ENCODE measurements at places on chromosomes 16 and 17.

DNA sequence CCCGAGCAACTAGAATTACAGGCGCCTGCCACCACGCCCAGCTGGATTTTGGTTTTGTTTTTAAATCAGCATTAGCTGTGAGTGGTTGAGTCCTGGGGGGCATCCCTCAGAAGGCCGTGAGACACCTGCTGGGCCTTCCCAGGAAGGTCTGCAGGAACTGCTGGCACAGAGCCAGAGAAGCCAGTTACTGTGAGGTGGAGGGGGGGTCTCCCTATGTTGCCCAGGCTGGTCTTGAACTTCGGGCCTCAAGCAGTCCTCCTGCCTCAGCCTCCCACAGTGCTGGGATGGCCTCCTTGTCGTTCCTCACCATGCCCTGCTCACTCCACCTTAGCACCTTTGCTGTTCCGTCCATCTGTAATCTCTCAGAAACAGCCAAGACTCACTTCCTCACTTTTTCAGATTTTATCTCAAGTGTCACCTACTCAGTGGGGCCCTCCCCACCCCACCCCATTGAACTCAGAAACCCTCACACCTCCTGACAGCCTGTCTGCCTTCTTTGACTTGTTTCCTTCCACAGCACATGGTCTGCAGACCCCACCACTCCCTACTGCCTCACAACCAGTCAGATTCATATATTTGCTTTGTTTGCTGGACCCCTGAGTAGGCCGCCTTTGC, 62.3 kb downstream of the WSB1 start:
- no peak for DNase-seq

GRCh38 chr17:45398800-45399199, 33.9 kb downstream of the ARHGAP27 start:
- no peak for DNase-seq

DNA sequence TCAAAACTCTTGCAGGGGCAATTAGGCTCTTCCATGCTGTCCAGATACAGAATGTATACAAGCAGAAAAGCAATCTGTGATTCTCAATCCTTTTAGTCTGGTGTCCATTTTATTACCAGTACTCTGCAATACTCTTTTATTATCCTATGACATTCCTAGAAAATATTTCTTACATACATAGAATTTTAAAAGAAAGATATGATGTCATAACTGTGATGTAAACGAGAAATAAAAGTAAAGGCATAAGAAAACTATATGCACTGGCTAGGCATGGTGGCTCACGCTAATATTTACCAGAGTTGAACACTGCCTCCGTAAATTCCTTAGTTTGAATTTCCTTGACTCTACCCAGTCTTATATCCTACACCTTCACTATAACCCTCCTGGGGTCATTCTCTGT, 55.0 kb downstream of the EFCAB5 start:
- DNase-seq = no peak

GRCh38 chr16:26863931-26864330, 202.8 kb upstream of the C16orf82 start:
- no peak for DNase-seq

DNA sequence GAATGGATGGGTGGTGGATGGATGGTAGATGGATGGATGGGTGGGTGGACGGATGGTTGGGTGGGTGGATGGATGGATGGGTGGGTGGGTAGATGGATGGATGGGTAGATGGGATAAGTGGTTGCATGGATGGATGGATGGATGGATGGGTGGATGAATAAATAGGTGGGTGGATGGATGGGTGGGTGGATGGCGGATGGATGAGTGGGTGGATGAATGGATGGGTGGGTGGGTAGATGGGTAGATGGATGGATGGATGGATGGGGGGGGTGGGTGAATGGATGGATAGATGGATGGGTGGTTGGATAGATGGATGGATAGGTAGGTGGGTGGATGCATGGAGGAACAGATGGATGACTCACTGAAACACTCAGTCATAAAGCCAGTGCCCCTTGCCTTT, 51.0 kb upstream of the FASN start:
- DNase-seq = no peak

DNA sequence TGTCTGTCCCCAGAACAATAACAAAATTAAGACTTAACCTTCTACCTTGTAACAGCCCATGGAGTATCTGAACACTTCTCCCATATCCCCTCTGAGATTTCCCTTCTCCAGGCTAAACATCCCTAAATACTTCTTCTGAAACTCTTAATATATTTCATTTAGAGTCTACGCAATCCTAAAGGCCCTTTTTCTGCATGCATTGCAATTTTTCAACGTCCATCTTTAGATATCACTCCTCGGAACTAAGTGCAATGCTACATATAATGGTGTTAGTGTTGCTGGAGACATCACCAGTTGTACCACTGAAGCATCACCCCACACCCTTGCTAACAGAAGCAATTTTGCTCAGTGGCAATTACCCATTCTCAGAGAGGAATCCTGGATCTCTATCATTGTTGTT, 13.2 kb downstream of the GRIN2A start:
- DNase-seq = no peak

DNA sequence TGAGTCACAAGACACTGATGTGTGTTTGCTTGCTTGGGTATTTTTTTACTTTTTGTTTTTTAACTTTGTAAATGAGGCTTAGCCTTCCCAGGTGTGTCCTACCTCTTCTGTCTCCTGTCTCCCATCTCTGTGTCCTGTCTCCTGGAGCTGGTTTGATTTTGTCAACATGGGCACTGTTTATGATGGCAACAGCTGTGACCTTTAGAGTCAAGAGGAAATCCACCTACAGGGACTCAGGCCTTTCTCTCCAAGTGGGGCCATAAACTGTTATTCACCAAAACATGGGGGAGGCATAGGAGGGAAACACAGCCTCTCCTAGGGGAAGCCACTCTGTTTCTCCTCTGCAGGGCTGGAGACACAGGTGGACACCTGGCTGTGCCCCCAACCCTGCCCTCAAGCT, 13.1 kb upstream of the PLCG2 start:
- no peak for DNase-seq

Measured in hematopoietic multipotent progenitor cell treated with erythropoietin and hydrocortisone succinate and interleukin-3 and kit ligand, for 8 days (in vitro differentiated cells).